Left cardiac atrium (tissue), 4 donors: ENCODE measurements at places on chromosomes 3 and 15. TPM values are rescaled to one million over a fixed set of nuclear protein-coding genes. Genes with fewer than 3 reads are reported as not detected.

Gene C3orf20
- total RNA-seq = not detected

DNA sequence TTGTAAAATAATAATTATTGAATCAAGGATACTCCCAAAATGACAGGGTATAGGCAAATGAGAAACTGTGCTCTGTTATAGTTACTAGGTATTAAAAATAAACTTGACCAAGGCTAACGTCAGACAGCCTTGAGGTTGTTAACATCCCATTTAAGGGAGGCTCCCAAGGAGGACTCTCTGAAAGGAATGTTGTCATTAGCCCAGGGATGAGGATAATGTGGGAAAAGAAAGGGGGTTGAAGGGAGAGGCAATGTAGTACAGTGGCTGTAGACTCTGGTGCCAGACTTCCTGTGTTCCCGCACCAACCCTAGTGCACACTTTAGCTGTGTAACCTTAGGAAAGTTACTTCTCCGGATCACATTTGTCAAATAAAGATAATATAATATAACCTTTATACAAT lies 47.0 kb upstream of the RARB start:
- no peak for DNase-seq

- DNase-seq = peak; percentile 76
Measured at GRCh38 chr3:111859974-111860859, 1.2 kb downstream of the PHLDB2 start.

Gene CCDC33
- total RNA-seq = not detected

DNA sequence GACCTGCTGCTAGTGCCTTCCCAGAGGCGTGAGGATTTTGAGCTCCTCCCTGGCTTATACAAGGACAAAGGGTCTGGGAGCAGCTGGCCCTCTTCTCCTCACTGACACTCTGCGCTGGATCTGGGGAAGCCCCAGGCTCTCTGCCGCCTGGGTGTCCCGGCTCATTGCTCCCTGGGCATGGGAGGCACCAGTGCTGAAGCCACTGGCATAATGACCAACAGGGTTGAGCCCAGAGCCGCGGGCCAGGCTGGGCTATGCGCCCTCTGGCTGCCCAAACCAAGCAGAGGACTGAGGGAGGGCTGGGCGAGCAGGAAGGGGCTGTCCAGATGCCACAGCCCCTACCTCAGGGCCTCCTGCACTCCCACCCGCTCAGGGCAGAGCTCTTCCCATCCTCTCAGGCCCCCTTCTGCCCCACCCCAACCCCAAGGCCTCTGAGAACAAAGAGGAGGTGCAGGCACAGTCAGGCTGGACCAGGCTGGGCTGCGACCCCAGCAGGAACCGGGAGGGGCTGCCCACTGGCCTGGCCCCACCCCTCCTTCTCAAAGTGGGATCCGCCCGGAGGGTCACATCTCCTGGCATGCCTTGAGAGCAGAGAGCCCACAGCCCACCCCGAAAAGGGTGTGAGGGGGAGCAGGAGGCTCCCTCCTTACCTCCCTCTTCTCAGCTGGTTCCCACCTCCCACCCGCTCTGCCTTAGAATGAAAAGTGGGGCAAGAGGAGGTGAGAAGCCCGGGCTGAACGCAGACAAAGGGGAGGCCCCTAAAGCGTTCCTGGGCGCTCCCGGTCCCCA lies 1.6 kb downstream of the LINGO1 start:
- DNase-seq = no peak

DNA sequence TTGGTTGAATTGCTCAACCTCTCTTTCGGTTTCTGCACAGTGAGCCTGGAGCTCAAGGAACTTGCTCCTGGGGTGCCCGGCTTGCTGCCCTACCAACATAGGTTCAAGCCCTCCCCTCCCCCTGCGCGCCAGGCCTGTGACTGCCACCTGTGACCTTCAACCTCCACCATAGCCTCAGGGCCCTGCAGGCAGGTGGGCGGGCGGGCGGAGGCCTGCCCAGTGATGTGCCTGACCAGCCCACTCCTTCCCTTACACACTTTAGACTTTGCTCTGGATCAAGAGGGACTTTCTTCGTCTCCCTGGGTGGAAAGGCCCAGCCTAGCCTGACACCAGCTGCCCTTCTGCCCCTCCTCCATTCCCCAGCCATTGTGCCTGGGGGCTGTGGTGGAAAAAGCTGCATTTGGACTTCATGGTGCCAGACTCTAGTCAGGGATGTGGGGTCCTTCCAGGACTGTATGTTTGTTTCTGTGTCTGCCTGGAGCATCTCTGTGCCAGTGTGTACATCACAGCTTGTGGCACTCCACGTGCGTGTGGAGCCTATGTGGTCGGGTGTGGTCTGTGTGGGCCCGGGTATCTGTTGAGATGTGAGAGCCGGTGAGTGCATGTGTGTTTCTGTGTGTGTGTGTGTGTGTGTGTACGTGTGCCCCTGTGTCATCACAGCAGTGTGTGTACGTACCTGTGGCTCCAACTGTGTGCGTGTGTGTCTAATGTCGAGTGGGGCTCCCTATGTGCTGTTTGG lies 9.5 kb downstream of the PRKCD start:
- no peak for DNase-seq

DNA sequence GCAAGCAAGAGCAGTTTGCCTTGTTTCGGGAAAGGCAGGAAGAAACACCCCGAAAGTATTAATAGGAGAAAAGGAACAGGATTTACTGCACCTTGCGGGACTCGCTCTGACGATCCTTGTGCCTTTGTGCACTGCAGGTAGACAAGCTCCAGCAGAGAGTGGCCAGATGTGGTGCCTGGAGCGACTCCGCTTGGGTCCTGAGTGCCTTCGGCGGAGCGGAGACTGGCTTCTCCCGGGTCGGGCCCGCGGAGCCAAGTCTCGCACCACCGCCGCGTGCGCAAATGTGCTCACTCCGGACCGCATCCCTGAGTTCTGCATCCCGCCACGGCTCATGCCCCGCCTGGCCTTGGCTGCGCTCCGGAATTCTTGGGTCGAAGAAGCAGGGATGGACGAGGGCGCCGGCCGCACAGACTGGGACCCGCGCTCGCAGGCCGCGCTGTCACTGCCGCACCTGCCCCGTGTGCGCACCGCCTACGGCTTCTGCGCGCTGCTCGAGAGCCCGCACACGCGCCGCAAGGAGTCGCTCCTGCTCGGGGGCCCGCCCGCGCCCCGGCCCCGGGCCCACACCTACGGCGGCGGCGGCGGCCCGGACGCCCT lies 769 bp downstream of the C2CD4A start:
- DNase-seq = peak; percentile 38

- DNase-seq = peak; percentile 54
Measured at GRCh38 chr15:44711743-44712345, 527 bp downstream of the B2M start.

- DNase-seq = no peak
Measured at GRCh38 chr3:29282427-29283230, 1.8 kb downstream of the RBMS3 start.

- DNase-seq = peak; percentile 51
Measured at GRCh38 chr15:70096215-70097062, 1.3 kb downstream of the TLE3 start.

GRCh38 chr3:33061782-33062181 lies 35.2 kb downstream of the GLB1 start:
- no peak for DNase-seq

- no peak for DNase-seq
Measured at GRCh38 chr3:111947231-111947630, 31.6 kb upstream of the ABHD10 start.

GRCh38 chr3:71061581-71061980 lies 521.9 kb downstream of the FOXP1 start:
- no peak for DNase-seq

- DNase-seq = no peak
Measured at GRCh38 chr3:122893282-122893681, 98.4 kb downstream of the SLC49A4 start.

- DNase-seq = peak; percentile 45
Measured at GRCh38 chr15:76994971-76995945, at the start of gene PSTPIP1. Gene PSTPIP1 (plus strand): TSS chr15:76995126. CDS start chr15:76995574, 448 bp downstream.

Gene PCOLCE2
- total RNA-seq = 126 TPM

- no peak for DNase-seq
Measured at GRCh38 chr3:81249540-81250029, 511.9 kb downstream of the GBE1 start.

Gene OR4F6
- not detected for total RNA-seq

DNA sequence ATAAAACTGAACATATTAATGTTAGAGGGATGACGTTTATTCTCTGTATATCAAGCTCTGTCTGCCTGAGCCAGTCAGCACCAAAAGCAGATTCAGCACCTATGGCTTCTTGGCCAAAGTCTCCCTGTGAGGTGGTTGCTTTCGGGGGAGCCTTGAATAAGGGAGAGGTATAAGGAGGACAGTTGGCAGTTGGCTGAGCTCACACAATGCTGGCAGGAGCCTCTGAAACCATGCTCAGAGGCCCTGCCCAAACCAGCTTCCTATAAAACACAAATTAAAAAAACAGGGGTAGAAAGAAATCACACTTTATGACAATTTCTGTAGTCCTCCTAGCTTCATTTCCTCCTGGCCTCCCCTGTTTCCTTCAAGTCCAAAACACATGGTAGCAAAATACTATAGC lies 18.8 kb downstream of the ARHGEF3 start:
- DNase-seq = no peak

Gene LINGO1
- total RNA-seq = 7.7 TPM
